ENCODE measurements at places on chromosomes 4 and X.

GRCh38 chr4:55768291-55768690, 51.3 kb upstream of the EXOC1L start:
- DNase-seq, result no peak

GRCh38 chrX:129726307-129727111, 12.3 kb upstream of the XPNPEP2 start:
- peak; percentile 34 for DNase-seq

GRCh38 chr4:52869196-52869595, 7.1 kb downstream of the RASL11B start:
- DNase-seq, result no peak

GRCh38 chrX:85836868-85837267, 210.5 kb downstream of the CHM start:
- DNase-seq, result no peak

GRCh38 chr4:85777908-85778631, 303.1 kb downstream of the ARHGAP24 start:
- DNase-seq, result no peak

DNA sequence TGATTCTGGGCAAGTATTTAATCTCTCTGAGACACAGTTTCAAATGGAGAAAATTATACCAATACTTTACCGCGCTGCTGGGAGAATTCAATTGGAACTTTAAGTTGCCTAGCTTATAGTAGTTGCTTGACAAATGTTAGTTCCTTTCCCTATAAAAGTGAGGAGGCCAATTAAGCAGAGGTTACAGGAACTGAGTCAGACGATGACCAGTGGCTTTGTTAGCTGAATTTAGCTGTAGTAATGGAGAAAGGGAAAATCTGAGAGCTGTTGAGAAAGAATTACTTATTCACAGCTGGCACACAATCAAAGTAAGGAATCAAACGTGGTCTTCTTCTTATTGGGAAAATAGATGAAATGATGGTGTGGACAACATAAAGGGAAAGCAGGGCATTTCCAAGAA, 29.6 kb downstream of the SMARCA1 start:
- no peak for DNase-seq

- DNase-seq, result no peak
Measured at GRCh38 chrX:68672581-68673318, 25.3 kb downstream of the STARD8 start.

GRCh38 chr4:16032396-16032770, 51.4 kb downstream of the PROM1 start:
- DNase-seq, result no peak

DNA sequence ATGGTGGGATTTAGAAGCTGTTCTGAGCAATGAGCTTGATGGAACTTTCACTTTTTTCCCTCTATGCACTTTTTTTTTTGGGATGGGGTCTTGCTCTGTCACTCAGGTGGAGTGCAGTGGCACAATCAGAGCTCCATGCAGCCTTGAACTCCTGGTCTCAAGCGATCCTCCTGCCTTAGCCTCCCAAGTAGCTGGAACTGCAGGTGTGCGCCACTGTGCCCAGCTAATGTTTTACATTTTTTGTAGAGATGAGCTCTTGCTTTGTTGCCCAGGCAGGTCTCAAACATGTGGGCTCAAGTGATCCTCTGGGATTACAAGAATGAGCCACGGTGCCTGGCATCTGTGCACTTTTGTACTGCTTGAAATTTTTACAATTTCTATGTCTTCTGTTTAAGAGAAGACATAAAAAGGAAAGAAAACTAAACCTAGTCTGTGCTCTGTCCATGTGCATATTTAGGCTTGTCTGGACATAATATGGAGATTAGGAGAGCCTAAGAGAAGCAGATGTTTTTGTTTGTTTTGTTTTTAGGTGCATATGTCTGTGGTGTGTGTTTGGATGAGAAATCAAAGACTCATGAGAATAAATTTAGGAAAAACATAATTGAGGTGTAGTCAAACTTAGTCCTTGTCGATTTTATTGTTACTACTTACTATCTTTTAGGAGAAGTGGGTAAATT, 16.5 kb downstream of the PDLIM5 start:
- DNase-seq, result no peak

GRCh38 chr4:153758136-153758535, 1.7 kb downstream of the RNF175 start:
- no peak for DNase-seq

DNA sequence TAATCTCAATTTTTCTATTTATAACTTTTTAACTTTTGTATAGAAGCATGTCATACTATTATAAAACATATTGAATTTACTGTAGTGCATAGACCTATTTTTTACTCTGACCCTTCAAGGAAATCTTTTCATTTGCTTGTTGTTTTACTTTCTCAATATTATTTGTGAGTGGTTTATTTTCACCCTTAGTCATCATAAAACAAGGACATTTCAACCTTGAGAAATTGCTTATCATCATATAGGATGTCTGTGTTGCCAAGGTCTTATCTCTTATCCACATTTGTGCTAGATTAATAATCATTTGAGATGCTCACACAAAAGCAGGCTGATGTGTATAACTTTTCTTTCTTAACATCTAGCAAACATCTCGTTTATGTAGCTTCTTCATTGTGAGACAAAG, 408.6 kb upstream of the PABPC4L start:
- DNase-seq, result no peak

DNA sequence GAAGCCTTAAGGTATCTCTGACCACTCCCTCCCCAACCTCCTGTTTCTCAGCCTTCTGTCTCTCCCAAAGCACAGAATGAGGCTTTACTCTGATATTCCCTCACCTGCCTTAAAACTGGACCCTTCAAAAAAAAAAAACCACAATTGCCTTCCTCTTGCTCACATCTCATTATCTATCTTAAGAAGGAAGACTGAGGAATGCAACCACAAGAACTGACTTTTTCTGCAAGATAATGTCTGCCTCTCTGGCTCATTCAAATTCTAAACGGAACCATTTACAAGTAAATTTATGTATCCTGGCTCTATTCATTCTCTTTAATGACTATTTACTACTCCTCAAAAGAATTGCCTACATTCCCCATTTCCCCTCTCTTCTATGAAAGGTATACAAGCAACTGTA, 545.5 kb upstream of the HTR2C start:
- DNase-seq, result no peak

- DNase-seq, result no peak
Measured at GRCh38 chrX:108584617-108585211, 145.1 kb downstream of the COL4A5 start.

DNA sequence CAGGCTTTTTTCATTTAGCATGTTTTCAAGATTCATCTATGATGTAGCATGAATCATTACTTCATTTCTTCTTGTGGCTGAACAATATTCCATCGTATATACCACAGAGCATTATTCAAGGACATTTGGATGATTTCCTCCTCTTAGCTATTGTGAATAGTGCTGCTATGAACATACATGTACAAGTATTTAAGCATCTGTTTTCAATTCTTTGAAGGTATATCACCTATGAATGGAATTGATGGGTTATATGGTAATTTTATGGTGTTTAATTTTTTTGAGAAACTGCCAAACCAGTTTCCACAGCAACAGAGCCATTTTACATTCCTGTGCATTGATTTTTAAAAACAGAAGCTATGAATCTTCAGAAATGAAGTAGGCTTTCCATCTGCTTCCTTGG, 36.1 kb upstream of the WDR19 start:
- DNase-seq, result no peak

DNA sequence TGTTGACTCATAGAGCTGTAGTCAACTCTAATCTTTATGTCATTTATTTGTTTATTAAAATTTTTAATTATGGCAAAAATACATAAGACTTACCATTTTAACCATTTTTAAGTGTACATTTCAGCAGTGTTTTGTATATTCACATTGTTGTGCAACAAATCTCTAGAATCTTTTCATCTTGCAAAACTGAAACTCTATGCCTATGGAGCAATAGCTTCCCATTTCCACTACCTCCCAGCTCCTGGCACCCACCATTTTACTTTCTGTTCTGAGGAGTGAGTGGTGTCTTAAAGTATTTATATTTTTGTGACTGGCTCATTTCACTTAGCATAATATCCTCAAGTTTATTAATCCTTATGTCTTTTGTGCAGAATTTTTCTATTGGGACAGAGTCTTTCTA, 181.0 kb downstream of the GPAT3 start:
- DNase-seq, result no peak

- DNase-seq, result no peak
Measured at GRCh38 chr4:93030670-93031069, 726.9 kb downstream of the GRID2 start.

- no peak for DNase-seq
Measured at GRCh38 chr4:134632056-134632455, 430.5 kb upstream of the PABPC4L start.

DNA sequence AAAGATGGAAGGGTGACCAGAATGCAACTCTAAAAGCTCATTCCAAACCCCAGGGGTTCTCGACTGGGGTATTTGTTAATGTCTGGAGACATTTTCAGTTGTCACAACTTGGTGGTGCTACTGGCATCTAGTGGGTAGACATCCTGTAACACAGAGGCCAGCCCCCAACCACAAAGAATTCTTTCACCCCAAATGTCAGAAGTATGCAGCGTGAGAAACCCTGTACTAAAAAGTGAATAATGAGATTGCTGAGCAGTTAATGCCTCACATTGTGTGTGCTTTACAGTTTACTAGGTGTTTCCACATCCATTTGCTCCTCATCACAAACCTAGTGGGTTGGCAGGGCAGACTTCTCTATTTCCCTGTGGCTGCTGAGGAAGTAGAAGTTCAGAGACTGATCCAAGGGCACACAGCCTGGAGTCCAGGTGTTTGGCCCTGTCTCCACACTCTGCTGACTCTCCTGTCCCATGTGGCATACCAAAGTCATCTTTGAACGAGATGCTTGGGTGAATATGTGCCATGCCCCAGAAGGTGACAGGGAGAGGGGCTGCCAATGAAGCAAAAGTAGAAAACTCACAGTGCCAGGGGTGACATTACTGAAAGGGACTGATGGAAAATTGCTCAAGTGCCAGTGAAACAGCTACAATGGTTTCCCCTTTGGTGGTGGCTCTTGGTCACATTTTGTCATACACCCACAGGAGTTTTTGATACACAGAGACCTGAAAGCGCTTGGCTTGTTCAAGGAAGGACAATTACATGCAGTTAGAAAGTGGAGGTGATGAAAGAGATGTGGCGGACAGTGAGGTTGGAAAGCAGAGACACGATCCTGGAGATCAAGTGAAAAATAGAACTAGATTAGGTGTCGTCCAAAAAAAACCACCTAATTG, 10.1 kb upstream of the TMEM154 start:
- no peak for DNase-seq

DNA sequence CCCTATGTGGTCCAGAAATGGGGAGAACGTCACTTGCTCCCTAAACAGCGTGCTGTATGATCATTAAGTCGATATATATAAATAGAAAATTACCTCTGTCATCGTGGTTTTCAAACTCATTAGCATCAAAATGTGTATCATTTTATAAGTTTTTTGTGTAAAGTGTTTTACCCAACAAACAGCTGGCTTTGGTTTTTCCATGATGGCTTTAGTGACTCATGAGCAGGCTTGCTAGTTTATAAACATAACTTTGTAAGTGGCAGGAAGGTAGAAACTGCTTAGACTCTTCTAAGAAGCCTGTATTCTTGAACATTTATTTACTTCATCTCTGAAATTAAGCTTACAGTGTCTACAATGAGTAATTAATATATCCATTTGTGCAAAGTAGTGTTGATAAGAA, 108.4 kb upstream of the DIPK2B start:
- DNase-seq, result no peak

DNA sequence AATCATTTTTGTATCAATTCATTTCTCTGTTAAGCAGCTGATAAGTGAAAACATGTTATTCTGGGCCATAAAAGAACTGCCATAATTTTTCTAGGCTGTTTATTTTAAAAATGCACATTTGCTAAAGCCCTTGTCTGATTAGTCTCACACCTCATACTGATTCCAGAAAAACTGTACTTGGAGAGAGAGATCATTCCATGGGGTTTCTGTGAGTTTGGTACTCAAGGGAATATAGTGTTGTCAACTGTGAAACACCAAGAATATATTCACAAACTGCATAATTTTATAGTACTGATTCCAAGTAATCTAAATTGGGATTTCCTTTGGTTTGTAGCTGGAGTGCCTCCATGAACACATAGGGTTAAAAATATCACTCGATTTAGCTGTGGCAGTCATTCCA, 547.6 kb downstream of the RPA4 start:
- no peak for DNase-seq

- DNase-seq, result no peak
Measured at GRCh38 chrX:135547767-135548166, 27.3 kb downstream of the INTS6L start.

DNA sequence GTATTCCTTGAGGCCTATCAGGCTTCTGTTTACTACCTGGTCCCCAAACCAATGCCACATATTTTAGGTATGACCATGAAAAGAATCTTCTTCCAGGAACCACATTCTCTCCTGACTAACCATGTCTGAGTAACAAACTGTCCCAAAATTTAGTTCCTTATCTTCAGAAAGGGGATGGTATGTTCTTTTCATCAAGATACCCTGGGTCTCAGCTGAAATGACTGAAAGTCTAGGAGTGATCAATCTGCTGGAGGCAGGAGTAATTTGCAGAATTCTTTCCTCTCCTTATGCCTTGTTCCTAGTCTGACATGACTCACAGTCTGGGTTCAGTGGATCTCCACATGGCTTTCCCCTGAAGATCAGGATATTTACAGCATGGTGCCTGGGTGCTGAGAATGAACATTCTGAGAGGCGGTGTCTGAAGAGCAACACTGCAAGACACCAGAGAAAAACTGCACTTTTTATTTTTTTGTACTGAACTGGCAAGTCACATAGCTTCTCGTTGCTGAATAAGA, 665.5 kb downstream of the TLL1 start:
- DNase-seq, result no peak

DNA sequence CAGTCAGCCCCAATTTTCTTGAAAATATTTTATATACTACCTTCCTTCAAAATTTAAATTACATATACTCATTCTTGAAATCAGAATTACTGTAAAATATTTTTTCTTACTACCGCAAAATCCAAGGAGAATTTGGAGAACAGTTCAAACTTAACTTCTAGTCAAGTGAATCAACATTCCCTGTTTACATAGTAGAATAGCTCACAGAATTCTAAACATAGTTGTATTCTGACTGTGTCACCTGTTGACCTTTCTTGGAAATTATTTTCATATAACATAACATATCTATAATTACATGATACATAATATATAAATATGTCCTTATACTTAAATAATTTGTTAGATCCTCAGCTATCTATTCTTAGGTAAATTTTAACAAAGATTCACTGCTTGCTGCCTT, 31.0 kb upstream of the FGF5 start:
- no peak for DNase-seq

DNA sequence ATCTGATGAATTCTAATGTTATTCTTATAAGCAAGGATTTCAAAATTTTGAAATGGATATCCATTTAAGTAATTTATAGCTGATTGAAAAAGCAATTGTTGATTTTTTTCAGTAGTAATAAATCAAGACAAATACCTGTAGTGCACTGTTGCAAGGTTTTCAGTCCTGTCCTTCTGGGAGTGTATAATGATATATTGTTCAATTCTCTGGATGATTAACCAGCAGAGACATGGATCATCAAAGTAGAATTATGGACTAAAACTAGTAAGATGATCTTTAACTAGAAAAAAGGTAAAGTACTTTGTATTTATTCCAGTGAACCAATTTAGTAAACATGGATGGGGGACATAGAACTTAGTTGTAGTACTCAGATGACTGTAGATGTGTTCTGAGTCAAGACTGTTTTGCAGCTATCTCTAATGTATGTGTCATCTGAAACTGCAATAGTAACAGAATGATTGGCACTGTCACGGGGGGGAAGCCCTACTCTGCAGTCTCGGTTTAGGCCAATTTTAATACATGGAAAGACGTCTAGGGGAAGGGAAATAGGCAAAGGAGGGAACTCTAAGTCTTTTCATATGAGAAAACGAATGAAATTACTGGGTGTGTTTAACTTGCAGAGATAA, 121.9 kb downstream of the GLRA3 start:
- no peak for DNase-seq

Data from CD4-positive, alpha-beta T cell treated with Interleukin-10 for 1 hour (primary cell).